ENCODE measurements at places on chromosomes 2 and 18.

DNA sequence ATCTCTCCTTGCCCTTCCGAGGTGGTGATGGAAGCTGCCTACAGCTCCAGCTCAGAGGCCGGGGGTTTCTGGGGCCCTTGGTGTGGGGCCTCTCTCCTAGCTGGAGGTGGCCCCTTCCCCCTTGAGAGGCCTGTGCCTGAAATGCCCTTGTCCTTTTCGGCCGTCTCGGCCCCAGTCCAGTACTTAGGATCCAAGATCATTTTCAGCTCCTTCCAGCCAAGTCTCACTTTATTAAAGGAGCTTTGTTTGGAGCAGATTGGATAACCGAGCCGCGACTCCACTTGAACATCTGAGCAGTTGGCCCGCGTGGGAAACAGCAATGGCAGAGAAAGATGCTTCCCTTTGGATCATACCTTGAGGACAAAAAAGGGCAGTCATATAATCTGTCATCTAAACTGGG, 125.0 kb downstream of the NEDD4L start:
- DNase-seq, result no peak

DNA sequence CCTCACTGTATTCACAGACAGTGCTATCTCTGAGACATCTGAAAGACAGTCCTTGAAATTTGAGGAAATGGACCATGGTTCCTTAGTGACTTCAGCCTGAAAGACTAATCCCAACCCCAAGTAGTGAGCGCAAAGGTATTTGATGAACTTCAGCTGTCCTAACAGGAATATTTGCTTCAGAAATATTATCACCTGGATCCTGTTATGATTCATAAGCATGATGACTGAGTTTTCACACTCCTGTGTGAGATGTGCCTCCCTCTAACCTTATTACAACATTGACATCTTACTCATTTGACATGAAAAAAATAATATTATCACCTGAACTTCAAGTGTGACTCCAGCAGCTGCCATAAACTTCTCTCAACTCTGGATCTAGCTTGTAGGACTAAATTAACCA, 11.6 kb upstream of the MRPL19 start:
- DNase-seq, result no peak

DNA sequence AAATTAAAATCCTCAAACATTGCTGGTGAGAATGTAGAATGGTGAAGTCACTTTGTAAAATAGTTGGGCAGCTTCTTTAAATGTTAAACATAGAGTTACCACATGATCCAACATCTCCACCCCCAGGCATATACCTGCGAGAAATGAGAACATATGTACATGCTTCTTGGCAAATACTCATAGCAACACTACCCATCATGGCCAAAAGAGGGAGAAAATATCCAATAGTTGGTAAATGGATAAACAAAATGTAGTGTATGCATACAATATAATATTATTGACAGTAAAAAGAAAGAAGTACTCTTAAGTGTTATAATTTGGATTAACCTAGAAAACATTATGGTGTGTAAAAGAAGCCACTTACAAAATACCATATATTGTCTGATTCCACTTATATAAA, 185.9 kb downstream of the CDH7 start:
- no peak for DNase-seq

GRCh38 chr2:138707392-138708074, 72.7 kb downstream of the NXPH2 start:
- no peak for DNase-seq

GRCh38 chr2:129812071-129812470, 167.4 kb upstream of the RAB6C start:
- DNase-seq, result no peak

DNA sequence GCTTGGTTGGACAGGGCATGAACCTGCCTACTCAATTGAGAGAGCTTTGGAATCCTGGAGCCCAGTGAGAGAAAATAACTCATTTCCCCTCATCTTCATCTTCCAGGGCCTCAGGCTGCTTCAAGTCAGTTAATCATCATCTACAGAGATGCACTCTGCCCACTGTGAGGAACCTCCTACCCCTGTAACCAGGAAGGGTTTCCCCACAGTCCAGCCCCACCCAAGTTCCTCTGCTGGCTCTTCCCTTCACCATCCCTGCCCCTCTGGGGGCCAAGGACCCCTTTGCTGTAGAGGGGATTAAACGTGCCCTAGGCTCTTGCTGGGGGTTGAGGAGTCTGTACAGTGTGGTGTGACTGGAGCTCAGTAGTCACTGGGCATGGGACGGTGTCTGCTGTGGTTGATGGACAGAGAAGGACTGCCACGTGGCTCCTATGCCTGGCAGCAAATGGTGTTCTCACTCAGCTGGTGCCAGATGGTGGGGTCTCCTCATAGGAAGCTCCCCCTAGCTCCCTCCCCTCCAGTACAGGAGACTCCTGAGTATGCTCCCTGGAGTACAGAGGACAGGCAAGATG, 29.5 kb upstream of the LGALSL start:
- no peak for DNase-seq

- DNase-seq, result no peak
These were observed 27.5 kb downstream of the COPS8 start for GRCh38 chr2:237113026-237113795.

DNA sequence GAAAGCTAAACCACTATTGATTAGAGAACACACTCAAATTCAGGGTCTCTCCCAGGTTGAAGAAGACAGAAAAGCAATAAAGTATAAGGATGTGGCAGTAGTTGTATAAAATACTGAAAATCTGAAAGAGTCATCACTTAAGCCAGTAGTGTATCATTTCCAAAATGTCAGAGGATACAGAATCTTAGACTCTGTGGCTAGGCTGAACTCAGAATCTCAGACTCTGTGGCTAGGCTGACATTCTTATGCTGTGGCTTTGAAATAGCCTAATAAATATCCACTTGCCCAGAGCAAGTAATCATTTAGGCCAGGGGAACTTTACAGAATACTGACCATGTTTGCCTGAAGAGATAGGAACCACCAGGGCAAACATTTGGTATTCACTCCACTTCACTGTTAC, 13.1 kb downstream of the MCFD2 start:
- DNase-seq, result no peak

- DNase-seq, result no peak
These were observed 389.6 kb downstream of the TRIB2 start for GRCh38 chr2:13106302-13106701.

GRCh38 chr2:48070415-48070814, 164.1 kb upstream of the FBXO11 start:
- no peak for DNase-seq

DNA sequence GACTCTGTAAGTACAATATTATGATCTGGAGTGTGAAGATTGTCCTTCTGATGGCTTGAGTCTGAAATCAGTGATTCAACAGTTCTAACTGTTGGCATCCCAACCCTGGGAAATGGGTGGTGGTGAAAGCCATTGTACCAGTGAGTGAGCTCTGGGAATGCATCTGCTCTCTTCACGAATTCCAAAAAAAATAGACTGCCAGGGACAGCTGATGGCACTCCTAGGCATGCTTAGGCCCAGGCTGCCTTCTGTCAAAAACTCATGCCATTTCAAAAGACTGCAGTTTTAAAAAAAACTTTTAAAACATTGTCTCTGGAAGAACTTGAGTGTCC, 20.3 kb downstream of the OXER1 start:
- no peak for DNase-seq

DNA sequence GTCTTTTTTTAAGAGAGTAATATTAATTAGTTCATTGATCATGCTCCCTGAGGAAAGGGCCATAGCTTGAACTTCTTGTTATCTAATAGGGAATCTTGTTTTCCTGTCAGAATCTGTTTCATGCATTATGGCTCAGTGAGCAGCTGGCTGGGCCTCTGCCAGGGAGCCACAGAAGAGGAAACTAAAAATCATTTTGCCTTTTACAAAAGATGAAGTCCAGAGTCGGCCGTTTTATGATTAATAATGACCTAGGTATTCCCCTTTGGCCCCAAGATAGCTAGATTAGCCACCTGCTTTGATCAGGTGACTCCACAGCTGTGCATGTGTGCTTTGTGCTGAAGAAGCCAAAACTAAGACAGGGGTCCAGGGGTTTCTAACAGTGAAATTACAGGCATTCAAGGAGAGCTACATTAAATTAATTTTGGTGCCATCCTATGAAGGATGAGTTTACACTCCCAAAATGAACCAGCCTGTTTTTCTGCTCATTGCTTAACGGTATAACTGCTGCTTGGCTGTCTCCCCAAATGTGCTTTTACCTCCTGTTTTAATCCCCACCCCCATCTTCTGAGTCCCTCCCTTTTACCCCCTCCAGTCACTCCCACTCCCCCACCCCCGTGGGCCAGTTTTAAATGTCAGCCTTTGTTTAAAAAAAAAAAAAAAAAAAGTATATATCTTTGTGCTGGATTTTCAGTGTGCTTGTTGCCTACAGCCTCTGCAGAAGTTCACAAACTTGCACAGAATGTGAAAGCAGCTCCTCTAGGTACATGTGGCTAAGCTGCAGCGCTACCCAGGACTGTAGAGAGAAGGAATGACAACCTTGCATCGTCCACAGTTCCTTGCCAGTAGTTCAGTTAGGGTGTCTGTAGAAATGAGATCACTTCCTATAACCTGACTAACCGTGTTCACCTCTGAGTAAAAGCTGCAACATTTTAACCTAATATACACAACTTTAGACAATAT, 93.1 kb downstream of the CABLES1 start:
- DNase-seq, result no peak

- no peak for DNase-seq
These were observed 216.9 kb downstream of the SH3RF3 start for GRCh38 chr2:109345653-109346480.

- no peak for DNase-seq
These were observed 74.2 kb downstream of the LYPD6B start for GRCh38 chr2:149112713-149113112.

DNA sequence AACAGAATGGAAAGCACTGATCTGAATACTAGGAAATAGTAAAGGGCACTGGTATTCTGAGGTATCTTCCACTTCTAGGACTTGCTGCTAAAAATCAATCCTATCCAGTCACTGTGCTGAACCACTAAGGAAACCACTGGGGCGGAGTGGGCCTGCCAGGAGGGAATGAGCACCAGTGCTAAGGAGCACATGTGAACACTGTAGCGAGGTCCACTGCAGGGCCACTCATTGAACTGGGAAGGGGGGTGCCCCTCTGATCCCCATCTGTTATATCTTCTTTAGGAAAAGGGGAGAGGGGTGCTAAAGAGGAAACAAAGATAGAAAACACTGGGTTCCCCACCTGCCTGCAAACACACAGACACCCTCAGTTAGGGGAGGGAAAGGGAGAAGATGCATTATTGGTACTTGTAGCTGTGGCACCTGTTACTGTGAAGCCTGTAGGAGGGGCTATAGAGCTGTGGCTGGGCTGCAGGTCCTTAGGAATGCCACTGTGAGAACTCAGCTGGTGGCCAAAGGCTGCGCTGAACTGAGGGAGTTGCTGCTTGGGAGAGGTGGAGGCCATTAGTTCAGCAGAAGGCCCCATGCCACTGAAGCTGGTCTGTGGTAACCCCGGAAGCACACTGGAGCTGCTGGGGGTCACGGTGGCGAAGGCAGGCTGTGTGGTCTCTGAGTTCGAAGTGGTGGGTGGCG, 81.8 kb downstream of the INO80D start:
- no peak for DNase-seq

DNA sequence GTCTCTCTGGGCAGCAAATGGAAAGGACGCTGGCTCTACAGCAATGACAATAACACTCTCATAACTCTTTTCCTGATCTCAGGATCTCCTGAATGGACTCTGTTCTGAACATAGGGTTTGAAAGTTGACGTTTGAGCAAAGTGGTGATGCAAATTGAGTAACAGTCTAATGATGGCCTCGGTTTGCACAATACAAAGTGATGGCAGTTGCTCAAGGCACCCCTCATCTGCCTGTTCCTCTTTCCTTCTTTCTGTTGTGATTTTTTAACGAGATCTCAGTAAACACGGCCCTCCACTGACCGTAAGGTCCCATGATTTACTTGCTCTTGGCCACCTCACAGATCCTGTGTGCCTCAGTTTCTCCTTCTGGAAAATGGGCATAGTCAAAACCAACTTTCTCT, 303.6 kb downstream of the SLC8A1 start:
- no peak for DNase-seq

DNA sequence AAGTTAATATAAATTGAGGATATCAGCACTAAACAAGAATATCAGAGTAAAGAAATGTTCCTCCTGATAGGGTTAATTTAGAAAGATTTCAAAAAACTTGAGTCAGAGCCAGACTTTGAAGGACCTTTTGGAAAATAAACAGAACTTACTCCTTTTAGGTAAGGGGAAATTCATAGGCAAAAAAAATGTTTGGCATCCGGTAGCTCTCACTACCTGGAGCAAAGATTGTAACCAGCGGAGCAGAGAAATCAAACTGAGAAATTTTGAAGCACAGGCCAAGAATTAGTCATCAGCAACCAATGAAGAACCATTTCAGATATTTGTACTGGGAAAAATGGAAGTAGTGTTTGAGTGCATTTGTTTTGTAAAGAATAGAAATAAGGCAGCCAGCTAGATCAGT, 113.0 kb downstream of the ICA1L start:
- DNase-seq, result no peak

- no peak for DNase-seq
These were observed 19.6 kb upstream of the REV1 start for GRCh38 chr2:99509387-99509786.

- DNase-seq, result no peak
These were observed 30.5 kb downstream of the GALNT14 start for GRCh38 chr2:31107591-31108300.

DNA sequence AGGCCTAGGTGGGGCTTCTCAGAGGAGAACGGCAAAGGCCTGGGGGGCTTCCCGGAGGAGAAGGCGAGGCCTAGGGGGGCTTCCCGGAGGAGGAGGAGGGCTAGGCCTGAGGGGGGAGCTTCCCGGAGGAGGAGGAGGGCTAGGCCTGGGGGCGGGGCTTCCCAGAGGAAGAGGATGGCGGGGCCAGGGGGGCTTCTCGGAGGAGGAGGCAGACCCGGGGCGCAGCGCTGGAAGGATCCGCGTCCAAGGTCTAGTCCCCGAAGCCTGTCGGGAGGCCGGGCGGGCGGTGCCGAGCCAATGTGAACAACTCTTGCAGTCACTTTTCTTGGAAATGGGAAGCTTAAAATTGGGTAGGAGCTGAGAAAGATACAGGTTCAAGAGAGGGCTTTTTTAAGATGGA, 30.0 kb upstream of the TUBA3D start:
- DNase-seq, result no peak

DNA sequence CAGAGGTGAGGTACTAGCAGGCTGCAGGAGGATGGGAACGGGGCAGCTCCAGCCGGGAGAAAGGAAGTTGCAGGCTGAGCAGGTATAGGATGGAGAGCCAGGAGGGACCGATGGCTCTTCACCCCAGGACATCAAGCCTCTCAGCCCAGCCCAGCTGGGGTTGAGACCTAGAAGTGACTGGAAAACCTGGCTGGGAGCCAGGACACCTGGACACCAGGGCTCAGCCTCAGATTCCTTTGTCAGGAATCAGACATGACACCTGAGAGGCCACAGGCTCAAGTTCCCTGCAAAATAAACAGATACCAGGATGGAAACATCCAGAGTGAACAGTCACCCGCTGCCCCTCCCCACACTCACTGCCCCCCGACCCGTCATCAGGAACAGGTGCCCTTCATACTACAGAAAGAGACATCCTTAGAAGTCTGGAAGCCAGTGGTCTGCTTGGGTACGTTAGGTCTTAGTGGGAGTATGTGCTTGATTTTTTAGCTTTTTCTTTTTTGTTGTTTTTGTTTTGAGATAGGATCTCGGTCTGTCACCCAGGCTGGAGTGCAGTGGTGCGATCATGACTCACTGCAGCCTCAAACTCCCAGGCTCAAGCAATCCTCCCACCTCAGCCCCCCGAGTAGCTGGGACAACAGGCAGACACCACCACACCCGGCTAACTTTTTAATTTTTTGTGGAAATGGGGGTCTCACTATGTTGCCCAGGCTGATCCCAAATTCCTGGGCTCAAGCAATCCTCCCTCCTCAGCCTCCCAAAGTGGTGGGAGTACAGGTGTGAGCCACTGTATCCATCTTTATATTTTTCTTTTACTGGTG, 95.7 kb upstream of the STPG4 start:
- no peak for DNase-seq

Measured in activated T-cell treated with anti-CD3 and anti-CD28 coated beads, Interleukin-2, amount 50 U/mL, for 24 hours (primary cell).